NCI-H1694 (cell line): ENCODE measurements at places on chromosomes 1 and 21.

DNA sequence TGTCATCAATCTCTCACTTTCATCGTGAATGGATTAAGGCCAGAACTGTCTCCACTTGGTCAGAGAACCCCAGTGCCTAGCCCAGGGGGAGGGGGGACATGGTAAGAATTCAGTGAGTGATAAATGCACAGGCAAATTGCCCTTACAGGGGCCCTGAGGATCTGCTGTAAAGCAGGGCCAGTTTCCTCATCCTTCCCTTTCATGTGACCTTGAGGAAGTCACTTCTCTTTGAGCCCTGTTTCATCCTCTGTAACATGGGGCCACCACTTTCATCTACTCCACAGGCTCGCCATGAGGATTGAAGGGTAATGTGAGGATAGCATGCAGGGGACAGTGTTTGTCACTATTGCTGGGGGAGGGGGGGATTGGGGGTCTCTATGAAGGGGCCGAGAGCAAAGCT, 28.1 kb upstream of the C1QA start:
- DNase-seq = no peak

DNA sequence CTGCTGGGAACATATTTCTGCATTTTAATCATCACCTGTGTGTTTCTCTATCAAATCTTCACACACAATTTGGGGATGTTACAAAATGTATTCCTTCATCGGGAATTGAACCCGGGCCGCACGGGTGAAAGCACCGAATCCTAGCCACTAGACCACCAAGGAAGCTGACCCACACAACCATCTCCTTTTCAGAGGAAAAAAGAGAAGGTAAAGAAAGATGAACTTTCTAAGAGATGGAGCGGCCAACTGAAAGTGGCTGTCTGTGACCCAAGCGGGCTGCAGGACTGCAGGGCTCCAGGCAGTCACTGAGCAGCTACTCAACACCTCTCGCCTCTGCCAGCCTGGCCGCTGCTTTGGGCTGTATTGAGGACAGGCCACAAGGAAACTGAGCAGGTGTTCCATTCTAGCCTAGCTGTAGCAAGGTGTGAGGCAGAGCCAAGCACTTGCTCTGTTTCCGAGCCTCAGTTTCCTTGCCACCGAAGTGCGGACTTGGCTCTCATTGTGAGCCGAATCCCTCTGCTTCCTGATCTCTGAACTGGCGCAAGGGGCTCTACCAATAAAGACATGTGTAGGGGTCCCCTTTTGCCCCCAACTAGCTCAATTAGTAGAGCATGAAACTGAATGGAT, 156.9 kb upstream of the NBPF11 start:
- DNase-seq = no peak

GRCh38 chr1:246690100-246690499, 34.1 kb upstream of the SCCPDH start:
- no peak for DNase-seq

- DNase-seq = no peak
Measured at GRCh38 chr1:81345110-81345509, 455.6 kb upstream of the ADGRL2 start.

GRCh38 chr1:174777262-174777661, 222.5 kb upstream of the CACYBP start:
- no peak for DNase-seq

- no peak for DNase-seq
Measured at GRCh38 chr1:93732514-93732913, 50.9 kb upstream of the BCAR3 start.

- DNase-seq = no peak
Measured at GRCh38 chr1:202547215-202547614, 163.0 kb downstream of the SYT2 start.
